ENCODE measurements at places on chromosomes 5 and 9.

- DNase-seq = no peak
Observed at GRCh38 chr9:28064241-28064815, 491.0 kb upstream of the C9orf72 start.

GRCh38 chr5:138789771-138790242 lies 36.6 kb downstream of the CTNNA1 start:
- DNase-seq = no peak

GRCh38 chr9:73683862-73684591 lies 532.4 kb downstream of the ANXA1 start:
- DNase-seq = no peak

DNA sequence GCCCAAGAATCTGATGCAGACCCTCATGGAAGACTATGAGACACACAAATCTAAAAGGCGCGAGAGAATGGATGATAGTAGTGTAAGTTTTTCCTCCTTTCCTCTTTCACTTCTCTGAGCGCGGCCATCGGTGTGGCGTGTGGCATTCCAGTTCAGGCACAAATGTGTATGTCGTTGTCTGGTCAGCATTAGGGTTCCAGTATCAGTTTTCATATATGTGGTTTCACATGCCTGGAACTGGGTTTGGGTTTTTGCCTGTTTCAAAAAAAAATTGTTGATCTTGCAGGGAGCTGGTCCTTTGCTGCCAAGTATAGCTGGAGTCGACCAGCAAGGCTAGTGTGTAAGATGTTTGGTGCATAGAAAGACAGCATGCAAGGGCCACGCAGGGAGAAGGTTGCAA lies 51.5 kb downstream of the C9orf152 start:
- no peak for DNase-seq

DNA sequence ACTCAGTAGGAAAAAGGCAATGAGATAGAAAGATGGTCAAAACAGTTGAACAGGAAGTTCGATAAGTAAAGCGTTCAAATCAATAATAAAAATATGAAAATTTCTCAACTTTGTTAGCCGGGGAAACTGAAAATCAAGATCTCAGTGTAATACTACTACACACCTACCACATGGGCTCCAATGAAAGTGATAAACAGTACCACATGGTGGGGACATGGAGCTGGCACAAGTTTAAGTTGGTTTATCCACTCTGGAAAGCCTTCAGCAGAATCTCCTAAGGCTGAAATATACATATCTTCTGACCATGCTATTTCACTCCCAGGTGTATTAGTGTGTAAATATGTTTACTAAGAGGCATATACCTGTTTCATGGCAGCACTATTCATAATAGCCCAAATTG lies 126.8 kb downstream of the NXNL2 start:
- DNase-seq = no peak

- no peak for DNase-seq
Observed at GRCh38 chr9:105646879-105647594, 15.2 kb upstream of the TAL2 start.

- DNase-seq = no peak
Observed at GRCh38 chr9:106964822-106965525, 102.0 kb downstream of the ZNF462 start.

DNA sequence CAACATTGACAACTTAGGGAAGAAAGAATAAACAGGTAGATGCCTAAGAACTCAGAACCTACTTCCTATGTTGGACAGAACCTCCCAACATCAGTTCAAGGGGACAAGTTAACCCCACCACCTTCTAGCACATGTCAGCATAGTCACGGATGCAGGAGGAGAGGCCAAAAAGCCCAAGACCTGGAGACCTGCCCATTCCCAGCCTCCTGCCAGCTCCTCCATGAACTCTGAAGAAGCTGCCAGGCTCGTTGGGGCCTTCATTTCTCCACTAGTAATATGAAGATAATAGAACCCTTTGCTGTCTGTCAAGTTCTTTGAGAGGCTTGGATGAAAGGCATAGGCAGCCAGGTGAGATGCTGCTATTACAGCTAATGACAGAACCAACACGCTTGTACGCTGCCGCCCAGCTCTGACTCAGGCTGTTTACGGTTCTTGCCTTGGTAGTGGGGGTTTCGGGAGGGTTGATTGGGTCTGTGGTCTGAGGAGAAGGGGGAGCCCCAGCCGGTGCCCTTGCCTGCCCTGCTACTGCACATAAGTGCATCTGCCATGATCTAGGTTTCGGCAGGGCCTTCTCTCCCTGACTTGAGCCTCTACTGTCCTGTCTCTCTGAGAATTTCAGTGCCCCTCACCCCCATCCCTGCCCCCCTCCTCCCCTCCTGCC lies 82.2 kb downstream of the NRG2 start:
- peak; percentile 34 for DNase-seq

- DNase-seq = no peak
Observed at GRCh38 chr9:75467142-75467541, 378.8 kb downstream of the OSTF1 start.

DNA sequence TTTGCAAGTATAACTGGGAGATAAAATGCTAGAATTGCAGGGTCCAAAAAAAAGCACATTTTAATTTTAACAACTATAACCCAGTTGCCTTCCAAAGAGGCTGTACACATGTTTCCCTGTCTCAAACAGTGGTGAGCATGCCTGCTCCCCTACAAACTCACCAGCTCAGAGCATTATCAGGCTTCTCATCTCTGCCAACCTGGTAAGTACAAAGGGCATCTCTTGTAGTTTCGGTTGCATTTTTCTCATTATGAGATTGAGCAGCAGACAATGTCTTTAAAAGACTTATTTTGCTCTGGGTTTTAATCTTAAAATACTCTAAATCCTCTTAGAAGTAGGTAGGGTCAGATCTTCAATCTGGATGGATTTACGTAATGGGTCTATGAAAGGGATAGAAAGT lies 107.1 kb upstream of the MSX2 start:
- no peak for DNase-seq

- DNase-seq = no peak
Observed at GRCh38 chr5:120055858-120056257, 408.2 kb upstream of the PRR16 start.

- DNase-seq = no peak
Observed at GRCh38 chr5:179612577-179613459, 10.7 kb downstream of the HNRNPH1 start.

- DNase-seq = peak; percentile 40
Observed at GRCh38 chr5:119323601-119324000, 32.2 kb upstream of the TNFAIP8 start.

GRCh38 chr9:90274725-90275124 lies 367.9 kb downstream of the DIRAS2 start:
- no peak for DNase-seq

- DNase-seq = no peak
Observed at GRCh38 chr5:62767650-62768049, 189.0 kb downstream of the LRRC70 start.

- no peak for DNase-seq
Observed at GRCh38 chr5:74648835-74649293, 8.3 kb upstream of the ENC1 start.

DNA sequence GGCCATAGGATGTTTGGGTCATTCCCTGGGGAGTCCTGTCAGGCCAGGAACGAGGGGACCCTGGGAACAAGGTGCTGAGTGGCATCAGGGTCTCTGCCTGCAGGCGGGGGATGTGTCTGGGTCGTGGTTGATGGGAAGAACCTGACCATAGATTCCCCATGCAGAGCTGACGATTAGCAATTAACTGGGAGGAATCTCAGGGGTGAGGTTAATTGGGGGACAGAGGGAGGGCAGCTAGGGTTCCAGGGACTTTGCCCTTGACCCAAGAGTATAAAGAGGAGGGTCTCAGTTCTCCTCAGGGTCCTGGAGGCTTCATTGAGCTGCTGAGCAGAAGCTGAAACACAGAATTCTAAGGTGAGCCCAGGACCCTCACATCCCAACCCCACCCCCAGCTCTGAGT lies at the start of gene SLC34A1:
SLC34A1 (plus strand) TSS at position 301 of the 400 bp plus-strand sequence. CDS start 1,308 bp downstream, outside the sequence.
- DNase-seq = no peak

- DNase-seq = no peak
Observed at GRCh38 chr9:115730396-115730795, 423.2 kb upstream of the PAPPA start.

GRCh38 chr9:100394032-100394695 lies 32.8 kb upstream of the MSANTD3 start:
- no peak for DNase-seq

GRCh38 chr5:1747803-1748085 lies 51.9 kb downstream of the MRPL36 start:
- DNase-seq = no peak

DNA sequence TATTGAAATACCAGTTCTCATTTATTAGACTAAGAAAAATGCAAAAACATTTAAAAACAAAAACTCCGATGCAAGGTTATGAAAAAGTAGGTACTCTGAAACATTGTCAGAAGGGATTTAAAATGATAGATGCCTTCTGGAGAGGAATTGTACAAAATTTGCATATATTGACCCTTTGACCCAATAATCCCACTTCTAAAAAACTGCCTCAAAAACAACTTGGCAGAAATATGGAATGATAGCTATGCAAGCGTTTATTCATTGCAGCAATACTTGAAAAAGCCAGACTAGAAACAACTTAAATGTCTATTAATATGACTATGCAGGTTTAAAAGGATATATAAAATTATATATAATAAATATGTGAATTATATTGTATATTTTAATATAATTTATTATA lies 118.4 kb downstream of the PLK2 start:
- no peak for DNase-seq

- no peak for DNase-seq
Observed at GRCh38 chr5:111927191-111927590, 170.2 kb upstream of the NREP start.

- DNase-seq = no peak
Observed at GRCh38 chr5:164090358-164090757, 584.9 kb downstream of the MAT2B start.

DNA sequence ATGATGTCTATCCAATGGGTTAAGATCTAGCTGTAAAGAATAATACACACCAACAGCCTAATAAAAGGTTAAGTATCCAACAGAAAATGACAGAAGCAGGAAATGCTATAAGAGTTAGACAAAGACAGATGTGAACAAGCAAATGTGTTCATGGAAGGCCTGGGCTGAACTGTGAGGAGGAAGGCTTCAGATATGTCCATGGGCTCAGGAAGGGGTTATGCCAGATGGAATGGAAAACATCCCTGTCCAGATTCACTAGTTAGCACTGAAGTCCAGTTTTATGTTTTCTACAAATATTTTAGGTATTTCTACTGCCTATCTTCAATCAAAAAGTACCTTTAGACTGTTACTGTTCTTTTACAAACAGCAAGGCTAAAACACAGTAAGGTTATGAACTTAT lies 27.1 kb downstream of the ERAP1 start:
- no peak for DNase-seq

DNA sequence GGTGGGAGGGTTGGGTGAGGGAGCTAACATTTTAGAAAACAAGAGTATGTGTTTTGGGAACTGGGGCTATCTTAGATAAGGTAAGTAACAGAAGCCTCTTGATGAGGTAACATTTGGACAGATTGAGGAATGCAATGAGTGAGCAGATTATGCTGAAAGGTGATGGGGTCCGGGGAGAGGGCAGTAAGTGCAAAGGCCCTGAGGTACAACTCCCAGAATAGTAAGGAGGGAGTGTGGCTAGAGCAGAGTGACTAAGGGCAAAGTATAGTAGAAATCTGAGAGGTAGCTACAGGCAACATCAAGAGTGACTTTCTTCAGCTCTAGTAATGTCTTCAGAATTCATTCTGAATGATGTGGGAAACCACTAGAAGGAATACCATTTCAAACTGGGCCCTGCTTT lies 38.9 kb upstream of the FBXL17 start:
- no peak for DNase-seq

DNA sequence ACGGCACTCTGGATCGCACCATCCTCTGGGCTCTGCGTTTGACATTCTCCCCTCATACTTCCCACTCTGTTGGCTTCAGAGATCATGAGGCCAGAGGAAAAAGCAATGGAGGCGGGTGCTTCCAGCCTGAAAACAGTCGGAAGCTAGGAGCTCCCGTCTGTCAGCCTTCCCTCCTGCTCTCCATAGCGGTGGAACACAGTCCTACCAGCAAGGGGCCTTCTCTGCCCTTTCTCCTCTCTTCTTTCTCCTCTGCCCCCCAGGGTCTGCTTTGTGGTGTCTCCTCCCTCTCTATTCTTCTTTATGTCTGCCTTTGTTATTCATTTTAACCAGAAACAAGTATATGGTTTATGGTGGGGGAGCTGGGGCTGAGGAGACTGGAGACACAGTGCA lies 152.5 kb upstream of the NFIB start:
- DNase-seq = no peak

DNA sequence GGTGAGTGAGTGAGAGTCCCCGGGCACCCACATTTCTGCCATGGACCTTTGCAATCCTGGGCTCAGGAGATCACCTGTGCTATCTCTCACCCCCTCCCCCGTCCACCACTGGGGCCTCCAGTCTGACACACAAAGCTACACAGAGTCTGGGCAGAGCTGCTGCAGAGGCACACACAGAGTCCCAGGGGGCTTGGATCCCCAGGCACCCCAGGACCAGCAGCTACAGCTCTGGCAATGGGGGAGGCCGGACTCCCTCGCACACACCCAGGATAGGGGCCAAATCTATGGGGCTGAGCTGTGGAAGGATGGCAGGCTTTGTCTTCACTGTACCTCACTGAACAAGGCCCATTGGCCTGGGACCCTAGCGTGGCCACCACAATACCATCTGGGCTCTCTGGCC lies 328.8 kb downstream of the MAN2A1 start:
- no peak for DNase-seq

DNA sequence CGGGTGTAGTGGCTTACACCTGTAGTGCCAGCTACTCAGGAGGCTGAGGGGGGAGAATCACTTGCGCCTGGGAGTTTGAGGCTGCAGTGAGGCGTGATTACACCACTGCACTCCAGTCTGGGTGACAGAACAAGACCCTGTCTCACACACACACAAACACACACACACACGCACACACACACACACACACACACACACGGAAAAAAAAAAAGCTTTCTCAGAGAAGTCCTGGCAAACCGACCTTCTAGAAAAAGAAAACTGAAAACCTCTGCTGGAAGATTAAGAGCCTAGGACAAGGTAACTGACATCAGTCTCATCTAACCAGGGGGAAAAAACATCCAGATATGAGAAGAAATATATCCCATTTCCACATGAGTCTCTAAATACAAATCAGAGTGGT lies 140.3 kb upstream of the RETREG1 start:
- DNase-seq = no peak

- no peak for DNase-seq
Observed at GRCh38 chr9:130487500-130487899, 42.7 kb downstream of the ASS1 start.

GRCh38 chr5:146580237-146580636 lies 64.2 kb upstream of the GPR151 start:
- DNase-seq = no peak

- DNase-seq = no peak
Observed at GRCh38 chr9:33193818-33194217, 26.7 kb upstream of the B4GALT1 start.

DNA sequence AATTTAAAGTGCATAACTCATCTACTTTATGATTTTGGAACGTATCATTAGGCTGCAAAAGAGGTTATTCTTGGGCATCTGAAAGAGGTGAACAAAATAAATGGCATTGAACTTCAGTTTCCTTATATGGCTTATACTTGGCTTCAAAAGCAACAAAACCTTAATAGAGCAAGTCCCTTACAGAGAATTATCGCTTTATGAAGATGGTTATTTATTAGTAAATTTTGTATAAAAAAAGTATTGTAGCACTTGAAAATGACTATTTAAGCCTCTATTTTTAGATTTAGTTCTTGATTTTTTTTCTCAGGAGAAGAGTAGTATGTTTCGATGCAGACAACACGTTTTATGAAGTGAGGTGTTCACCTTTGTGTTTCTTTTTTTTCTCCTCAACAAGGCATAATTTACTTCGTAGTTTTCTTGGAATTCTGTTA lies 2.0 kb downstream of the ERBIN start:
- DNase-seq = no peak

- no peak for DNase-seq
Observed at GRCh38 chr5:16557477-16557876, 59.3 kb downstream of the RETREG1 start.

GRCh38 chr5:176938472-176938871 lies 39.3 kb upstream of the HK3 start:
- no peak for DNase-seq
